NCI-H446 (cell line): ENCODE measurements at places on chromosomes 6 and 20.

- DNase-seq = peak; percentile 36
These were observed 34.6 kb downstream of the C6orf52 start for GRCh38 chr6:10659699-10660348.

- no peak for DNase-seq
These were observed 735 bp upstream of the LY6G6F start for GRCh38 chr6:31705931-31706330.

DNA sequence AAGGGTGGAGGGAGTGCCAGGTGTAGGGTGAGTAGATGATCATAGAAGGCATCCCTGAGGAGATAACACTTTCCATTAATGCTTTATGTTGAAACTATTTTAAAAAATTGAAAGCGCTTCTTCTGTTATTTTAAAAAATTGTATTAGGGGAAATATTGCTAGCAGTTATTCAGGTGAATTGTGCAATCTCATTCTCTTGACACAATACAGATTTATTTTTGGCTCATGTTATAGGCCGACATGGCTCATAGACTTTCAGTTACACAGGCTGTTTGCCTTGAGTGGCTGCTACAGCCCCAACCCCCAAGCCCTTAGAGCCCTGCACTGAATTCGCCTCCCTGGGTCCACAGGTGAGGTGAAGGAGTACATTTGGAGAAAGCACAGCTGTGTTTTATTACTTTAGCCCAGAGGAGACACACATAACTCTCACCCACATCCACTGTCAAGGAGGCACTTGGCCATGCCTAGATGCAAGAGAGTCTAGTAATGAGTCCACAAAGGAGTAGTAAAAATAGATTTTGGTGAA lies 228.2 kb downstream of the RFPL4B start:
- DNase-seq = no peak

- peak; percentile 53 for DNase-seq
These were observed 176.2 kb upstream of the SASH1 start for GRCh38 chr6:148166339-148166968.

GRCh38 chr6:127812985-127813698 lies 87.7 kb downstream of the THEMIS start:
- no peak for DNase-seq

GRCh38 chr6:39927159-39927558 lies 7.1 kb downstream of the MOCS1 start:
- no peak for DNase-seq

- DNase-seq = no peak
These were observed 442.1 kb upstream of the EYS start for GRCh38 chr6:66149132-66149531.

- DNase-seq = no peak
These were observed 21.7 kb upstream of the IL17A start for GRCh38 chr6:52164319-52165094.

- no peak for DNase-seq
These were observed 10.2 kb downstream of the ACSS1 start for GRCh38 chr20:25047766-25048165.

- no peak for DNase-seq
These were observed 48.3 kb downstream of the OR2B6 start for GRCh38 chr6:28005152-28005890.

- DNase-seq = no peak
These were observed 2.3 kb downstream of the THBS2 start for GRCh38 chr6:169251371-169251802.

DNA sequence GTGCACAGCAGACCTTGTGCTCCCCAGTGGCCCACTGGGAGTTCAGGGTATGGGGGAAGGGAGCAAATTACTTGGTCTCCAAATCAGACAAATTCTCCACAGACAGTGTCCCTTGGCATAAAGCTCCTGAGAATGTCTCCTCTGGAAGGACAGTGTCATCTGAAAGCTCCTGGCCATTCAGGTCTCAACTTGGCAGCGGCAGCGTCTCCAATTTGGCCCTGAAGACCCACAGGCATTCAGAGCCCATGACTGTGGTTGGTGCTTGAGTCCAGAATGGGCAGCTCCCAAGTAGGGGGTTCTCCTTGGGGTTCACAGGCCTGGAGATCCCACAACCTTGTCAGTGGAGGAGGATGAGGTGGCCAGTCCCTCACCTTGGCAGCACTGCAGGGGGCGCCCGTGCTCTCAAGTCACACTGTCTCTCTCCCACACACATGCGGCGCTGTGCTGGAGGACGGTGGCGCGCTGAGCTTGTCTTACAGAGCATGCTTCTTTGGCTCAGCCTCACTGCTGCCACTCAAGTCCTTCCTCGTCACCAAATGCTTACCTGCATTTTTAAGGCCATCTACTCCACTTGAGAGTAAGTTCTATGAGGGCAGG lies 20.7 kb downstream of the DYNLRB1 start:
- DNase-seq = no peak

GRCh38 chr6:163461696-163462095 lies 47.2 kb downstream of the QKI start:
- DNase-seq = no peak

DNA sequence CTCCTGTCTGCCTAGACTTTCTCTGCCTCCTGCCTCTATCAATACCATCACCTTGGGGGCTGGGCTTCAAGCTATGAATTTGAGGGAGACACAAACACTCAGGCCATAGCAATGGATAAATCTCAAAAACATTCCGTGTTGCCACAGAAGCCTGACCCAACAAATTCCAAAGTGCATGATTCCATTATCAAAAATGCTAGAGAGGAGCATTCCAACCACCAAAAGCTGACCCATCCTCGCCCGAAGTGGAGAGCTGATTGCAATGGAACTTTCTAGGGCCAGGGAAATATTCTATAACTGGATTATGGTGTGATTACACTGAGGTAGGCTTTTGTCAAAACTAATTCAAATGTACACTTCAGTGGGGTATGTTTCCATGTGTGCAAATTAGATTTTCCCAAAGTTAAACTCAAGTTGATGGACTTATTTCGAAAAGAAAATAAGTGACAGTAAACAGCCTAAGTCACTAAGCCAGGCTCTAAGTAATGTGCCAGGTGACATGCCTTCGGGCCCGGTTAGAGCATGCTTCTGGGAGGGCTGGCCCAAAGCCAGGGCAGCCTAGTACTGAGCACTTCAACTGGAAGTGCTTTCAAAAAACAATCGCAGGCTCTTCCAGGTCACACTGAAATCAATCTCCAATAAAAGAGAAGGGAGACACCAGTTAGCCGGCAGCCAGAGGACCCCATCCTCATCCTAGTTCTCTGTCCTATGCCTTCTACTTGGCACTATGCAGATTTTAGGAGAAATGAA lies 142.3 kb downstream of the TBXT start:
- DNase-seq = no peak

DNA sequence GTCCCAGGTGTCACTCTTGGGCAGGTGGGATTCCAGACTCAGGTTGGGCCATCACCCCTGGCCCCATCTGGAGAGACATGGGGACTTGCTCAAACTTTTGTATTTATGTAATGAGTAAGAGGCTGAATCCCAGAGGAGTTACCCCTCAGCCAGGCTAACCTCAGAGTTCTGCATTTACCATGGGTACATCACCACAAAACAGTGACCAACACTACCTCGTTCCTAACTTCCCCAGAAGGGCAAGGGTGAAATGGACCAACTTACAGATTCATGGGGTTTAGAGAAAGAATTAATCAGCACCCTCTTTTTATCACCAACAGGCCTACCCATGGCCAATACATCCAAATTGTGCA lies 259.9 kb upstream of the MARCKS start:
- no peak for DNase-seq

DNA sequence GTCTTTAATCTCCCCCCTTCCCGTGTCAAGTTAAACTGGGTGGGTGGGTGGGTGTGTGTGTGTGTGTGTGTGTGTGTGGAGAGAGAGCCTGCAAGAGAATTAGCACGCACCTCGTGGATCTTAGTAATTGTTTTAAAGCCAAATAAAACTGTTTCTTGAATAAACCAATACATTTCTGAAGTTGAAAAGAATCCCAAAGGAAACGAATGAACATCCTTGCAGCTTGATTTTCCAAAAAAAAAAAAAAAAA lies 381 bp upstream of the BICRAL start:
- no peak for DNase-seq

DNA sequence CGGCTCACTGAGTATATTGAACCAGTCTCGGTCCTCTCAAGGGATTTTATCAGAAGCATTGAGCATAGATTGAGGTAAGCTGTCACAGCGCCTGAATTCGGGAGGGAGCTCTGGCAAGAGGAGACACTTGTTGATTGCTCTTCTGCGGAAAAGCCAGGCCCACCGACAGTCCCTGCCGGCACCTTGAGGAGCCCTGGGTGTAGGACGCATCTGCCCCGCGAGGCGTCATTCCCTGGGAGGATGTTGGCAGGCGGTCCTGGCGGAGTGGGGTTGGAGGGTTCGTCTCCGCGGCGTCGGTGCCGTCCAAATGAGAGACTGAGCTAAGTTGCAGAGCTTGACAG lies 843 bp downstream of the FBXO9 start:
- DNase-seq = no peak

- no peak for DNase-seq
These were observed 527.6 kb downstream of the CD83 start for GRCh38 chr6:14645221-14645620.

- no peak for DNase-seq
These were observed 64.9 kb upstream of the AFDN start for GRCh38 chr6:167761794-167762258.

DNA sequence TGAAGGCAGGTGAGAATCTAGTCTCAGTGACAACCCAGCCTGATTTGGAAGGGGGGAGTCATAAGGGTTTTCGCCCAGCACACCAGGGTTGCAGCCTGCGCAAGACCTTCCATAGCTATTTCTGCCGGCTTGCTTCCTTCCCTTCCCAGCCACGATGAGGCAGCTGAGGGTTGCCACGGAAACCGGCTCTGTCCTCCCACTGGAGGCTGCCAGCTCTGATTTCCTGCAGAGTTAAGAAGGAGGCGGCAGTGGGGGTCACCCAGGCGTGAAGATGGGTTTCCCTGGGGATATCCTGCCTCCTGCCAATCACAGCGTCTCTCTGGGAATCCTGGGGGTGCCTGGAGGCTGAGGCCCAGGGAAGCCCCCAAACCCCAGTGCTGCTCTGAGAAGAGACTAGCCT lies 23.1 kb upstream of the KCNB1 start:
- peak; percentile 83 for DNase-seq

DNA sequence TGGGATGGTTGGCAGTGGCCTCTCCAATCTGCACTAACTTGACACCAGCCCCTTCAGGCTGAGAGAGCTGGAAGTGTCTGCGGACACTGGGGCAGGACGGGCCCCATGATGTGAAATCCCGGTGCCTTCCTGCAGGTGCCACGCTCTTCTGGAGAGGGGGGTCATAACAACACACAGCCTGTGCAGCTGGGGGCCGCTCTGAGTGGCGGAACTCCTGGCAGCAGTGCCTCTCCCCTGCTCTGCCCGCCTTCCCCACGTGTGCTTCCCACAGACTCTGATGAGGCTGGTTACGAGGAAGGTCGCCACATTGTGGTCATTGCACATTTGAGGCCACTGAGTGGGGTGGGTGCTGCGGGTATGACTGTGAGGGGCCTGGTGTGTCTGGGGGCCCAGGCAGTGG lies 145.2 kb downstream of the DTNBP1 start:
- no peak for DNase-seq

GRCh38 chr6:141140905-141141304 lies 991.8 kb upstream of the GJE1 start:
- no peak for DNase-seq

DNA sequence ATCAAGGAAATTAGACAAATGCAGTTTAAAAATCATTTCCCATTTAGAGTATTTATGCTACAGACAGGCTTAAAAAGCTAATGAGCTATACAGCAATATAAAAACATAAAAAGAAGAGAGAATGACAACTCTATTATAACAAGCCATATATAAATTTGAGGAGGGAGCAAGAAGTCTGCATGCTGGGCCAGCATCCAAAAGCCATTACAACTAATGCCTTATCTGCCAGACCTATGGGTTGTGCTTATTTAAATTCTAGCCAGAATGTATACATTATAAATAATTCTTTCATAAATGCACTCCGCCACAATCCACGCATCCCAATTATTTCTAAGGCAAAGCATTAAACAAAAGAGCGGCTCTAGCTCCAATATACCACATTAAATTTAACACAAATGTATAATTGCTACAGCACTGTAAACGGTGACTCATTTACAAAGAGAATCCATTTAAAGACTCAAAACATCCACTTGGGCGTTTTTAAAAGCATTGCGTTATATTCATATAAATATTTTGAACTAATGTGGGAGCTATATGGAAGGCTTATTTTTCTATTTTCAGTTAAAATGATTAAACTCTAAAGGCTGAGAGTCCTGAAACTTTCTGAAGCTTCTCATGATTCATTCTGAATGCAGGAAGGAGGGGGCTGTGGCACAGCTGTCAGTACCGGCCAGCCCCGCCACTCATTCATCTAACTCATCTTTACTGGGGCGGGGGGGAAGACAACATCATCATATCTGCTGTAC lies 37.7 kb upstream of the RAB22A start:
- no peak for DNase-seq

- DNase-seq = no peak
These were observed 112.7 kb upstream of the THBS2 start for GRCh38 chr6:169366258-169366901.

DNA sequence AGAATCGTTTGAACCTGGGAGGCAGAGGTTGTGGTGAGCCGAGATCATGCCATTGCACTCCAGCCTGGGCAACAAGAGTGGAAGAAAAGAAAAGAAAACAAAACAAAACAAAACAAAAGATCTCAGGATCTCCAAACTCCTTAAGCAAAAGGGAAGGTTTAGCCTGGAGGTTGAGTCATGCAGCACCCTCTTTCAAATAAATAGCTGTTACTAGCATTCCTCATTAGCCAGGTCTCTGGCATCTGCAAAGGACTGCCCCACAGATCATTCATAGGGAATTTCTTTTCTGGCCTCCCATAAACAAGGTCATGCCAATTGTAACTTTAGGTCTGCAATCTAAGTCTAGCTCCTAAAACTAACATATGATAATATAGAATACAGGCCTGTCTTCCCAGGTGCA lies 37.2 kb downstream of the EDN1 start:
- no peak for DNase-seq
